Progenitor cell of endocrine pancreas (in vitro differentiated cells): ENCODE measurements at places on chromosomes 7 and 10. TPM values are rescaled to one million over a fixed set of nuclear protein-coding genes. Genes with fewer than 3 reads are reported as not detected.

The AMZ1 gene
- 0.07 and 0.19 TPM in 2 replicates for total RNA-seq

The TRIM50 gene
- total RNA-seq, result 10.9 and 11.2 TPM in 2 replicates

The CCL24 gene
- total RNA-seq, result not detected in 2 replicates

The STAMBPL1 gene
- 1.3 TPM in 2 replicates for total RNA-seq
